Amniotic stem cell (primary cell): ENCODE measurements at places on chromosomes 2 and 18.

DNA sequence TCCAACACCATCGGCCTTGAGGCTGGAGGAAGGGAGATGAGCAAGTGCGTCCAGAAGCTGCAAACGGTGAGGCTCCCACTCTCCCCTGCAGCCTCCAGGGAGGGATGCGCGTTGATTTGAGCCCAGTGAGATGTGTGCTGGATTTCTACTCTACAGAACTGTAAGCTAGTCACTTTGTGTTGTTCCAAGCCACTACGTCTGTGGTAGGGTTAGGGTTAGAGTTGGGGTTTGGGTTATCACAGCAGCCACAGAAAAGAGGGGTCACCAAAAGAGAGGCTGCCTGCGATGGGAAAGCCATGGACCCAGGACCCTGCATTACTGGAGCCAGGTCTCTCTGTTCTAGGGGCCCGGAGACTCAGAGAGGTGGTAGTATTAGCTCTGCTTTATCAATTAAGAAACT, 94.5 kb downstream of the KCNF1 start:
- no peak for DNase-seq

DNA sequence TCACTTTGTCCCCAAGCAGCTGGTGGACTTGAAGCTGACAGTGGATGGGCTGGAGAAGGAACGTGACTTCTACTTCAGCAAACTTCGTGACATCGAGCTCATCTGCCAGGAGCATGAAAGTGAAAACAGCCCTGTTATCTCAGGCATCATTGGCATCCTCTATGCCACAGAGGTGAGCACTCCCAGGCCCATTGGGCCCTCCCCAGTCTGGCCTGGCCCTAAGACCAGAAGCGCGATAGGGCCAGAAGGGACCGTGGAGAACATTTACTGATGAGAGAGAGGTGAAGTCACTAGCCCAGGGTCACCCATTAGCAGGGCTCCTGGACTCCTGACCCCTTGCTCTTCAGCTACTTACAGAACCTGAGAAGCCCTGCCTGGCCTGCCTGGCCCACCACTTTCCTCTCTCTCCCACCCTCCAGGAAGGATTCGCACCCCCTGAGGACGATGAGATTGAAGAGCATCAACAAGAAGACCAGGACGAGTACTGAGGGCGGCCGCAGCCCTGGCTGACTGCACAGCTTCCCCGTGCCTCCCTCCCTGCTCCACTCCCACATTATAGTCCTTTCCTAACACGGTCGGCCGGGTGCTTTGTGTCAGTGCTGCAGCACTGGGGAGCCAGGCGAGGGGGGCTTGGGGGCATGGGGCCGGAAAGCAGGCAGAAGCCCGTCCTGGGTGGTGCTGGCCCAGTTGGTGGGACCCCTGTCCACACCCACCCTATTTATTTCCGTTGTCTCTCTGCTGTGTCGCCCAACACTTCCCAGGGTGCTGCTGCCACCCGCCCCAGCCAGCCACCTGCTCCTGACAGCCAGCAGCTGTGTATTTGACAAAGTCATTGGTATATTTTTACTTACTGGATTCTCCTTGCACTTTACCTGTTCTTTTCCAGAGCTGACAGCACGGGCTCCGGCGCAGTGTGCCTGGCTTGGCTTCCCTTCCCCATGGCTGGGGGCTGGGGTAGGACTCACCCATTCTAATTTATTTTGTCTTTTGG, 6.6 kb upstream of the TMEM214 start:
- no peak for DNase-seq

DNA sequence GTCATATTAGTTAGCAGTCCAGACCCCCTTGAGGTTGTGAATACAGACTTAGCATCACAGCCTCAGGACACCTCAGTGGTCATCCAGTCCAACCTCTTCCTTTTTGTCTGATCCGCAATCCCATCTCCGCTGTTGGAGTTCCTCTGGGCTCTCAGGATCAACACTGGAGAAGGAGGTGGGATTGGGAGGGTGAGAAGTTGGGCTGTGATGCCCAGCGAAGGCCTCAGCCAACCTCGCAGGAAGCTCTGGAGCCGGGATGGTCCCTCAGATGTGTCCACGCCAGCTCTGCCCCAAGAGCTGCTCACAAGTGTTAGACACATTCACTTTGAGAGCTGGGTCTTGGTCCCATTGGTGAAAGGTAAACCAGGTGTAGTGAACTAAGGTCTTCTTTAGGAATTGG, 74.9 kb upstream of the AFF3 start:
- DNase-seq = no peak

- DNase-seq = no peak
These were observed 120.2 kb upstream of the CREB1 start for GRCh38 chr2:207409517-207409916.

GRCh38 chr18:11177382-11177781, 28.0 kb upstream of the PIEZO2 start:
- no peak for DNase-seq

- DNase-seq = no peak
These were observed 284.4 kb downstream of the SOX11 start for GRCh38 chr2:5976531-5977065.

DNA sequence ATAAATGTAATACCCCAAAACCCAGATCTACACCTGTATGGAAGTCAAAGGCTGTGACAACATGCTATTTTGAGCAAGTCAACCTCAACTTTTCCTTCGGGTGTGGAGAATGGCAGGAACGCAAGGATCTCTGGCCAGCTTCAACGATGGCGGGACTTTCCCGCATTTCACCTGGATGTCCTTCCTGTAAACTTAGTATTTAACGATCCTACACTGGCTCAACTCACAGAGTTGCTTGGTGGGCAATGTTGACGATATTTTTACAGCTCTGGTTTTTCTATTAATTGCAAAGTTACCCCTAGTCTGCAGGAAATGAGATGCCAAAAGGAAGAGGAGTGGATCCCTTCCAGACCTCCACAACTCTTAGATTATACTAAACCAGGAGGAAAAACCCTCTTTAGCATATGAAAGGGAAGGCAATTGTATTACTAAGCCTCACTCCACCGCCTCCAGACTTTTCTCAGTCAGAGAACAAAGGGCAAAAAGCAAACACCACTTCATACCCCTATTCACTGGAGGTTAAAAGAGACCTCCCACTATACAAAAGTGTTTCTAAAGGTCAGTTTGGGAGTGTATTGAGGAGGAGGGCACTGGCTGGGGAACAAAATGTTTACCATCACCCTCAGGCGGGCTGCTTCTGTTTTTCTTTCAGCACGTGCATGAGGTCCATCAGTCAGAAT, 56.5 kb upstream of the ACVR1 start:
- no peak for DNase-seq

- no peak for DNase-seq
These were observed 6.7 kb downstream of the AOX1 start for GRCh38 chr2:200592406-200593075.
